ENCODE measurements at places on chromosomes 4 and X.

DNA sequence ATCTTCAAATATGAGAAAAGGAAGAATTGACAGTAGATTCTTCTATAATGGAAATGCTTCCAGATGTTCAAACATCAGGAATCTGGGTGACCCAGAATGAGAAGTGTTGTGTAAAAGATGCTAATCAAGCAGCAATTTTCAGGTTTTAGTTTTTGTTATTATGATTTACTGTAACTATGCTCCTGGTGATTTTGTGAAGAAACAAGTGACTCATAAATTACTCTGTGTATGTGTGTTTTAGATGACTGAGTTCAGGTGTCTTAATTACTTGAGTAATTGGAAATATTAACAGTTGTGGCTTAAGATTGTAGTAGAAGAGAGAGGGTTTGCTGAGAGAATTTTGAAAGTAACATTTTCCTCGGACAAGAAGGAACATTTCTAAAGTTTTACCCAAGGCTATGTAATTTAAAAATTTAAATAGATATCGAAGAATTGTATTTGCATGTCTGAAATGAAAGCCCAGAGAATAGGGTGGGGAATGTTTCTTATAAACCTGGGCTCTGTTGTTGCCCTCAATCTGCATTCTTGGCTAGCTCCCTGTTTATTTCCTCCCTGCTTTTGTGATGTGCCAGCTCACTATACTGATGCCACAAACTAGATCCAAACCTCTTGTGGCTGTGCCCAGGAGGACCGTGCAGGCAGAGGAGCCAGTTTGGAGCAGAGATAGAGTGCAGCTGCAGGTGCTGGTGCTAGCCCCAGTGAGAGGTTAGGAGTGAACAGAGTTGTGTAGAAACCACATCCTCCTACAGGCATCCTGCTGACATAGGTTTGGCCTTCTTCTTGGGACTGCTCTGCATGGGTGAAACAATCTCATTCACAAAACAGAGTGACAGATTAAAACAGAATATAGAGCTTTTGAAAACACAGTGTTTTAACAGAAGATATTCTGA, 25.4 kb upstream of the TNIP3 start:
- no peak for DNase-seq

DNA sequence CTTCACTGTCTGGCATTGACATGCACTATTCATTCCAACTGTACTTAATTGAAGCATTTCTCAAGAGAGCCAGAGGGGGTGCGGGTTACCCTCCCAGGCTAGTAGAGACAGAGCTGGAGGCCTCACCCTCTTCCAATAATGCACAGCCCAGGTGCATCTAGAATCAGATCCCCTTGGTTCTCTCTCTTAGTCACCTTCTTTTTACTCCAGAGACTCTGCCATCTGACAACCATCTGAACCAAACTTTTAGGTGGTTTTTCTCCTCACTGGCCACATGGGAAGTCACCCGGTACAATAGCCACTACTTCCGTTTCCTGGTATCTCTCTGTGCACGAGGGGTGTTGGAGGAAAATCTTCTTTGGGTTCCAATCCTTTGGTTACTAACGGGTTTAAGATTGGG, 81.3 kb downstream of the SLC2A9 start:
- no peak for DNase-seq

- DNase-seq, result no peak
These were observed 204.8 kb upstream of the VCX start for GRCh38 chrX:7638078-7638710.

- peak; percentile 29 for DNase-seq
These were observed 47.7 kb downstream of the TIGD2 start for GRCh38 chr4:89158884-89159503.

GRCh38 chrX:85622635-85623034, 243.2 kb upstream of the POF1B start:
- DNase-seq, result no peak

- DNase-seq, result no peak
These were observed 10.6 kb downstream of the PPEF2 start for GRCh38 chr4:75891611-75892010.

All from GM13976 (cell line).